ENCODE measurements at places on chromosomes 7 and 10.

- DNase-seq = peak; percentile 78
Observed at GRCh38 chr7:134932707-134933370, 53.5 kb upstream of the AGBL3 start.

GRCh38 chr10:77282163-77282562 is 355.4 kb downstream of the KCNMA1 start:
- no peak for DNase-seq

- no peak for DNase-seq
Observed at GRCh38 chr7:92292981-92293380, 47.2 kb downstream of the ANKIB1 start.

DNA sequence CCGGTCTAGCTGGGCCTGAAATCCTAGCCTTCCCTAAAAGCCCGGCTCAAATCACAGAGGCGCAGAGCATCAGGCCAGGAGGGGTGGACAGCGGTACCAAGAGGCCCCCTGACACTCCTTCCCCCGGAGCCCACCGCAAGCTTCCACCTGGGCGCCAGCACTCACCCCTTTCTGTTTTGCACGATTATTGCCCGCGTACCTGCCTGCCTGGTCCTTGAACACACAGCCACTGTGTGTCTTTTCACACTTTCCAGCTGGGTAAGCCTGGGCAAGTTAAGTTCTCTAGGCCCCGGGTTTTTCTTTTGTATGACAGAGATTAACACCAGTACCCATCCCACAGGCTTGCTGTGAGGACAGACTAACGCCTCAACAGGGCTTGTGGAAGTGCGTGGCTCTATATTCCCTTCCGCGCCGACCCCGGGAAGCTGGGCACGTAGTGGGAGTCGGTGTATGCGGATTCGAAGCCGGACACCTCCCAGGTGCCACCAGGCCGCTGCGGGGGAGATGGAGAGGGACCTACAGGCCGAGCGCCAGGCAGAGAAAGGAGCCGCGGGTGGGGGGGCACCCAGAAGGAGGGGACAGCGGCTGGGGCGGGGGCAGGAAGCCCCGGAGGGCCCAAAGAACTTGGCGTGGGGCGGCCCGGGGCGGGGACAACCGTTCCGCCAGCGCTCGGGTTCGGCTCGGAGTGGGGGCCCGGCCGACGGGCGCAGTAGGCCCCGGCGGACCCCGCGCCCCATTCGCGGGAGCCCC is 792 bp downstream of the ZNF746 start:
- peak; percentile 12 for DNase-seq

GRCh38 chr7:40551685-40552576 is 417.1 kb downstream of the SUGCT start:
- DNase-seq = peak; percentile 77

- no peak for DNase-seq
Observed at GRCh38 chr7:47333959-47334358, 248.0 kb downstream of the TNS3 start.

DNA sequence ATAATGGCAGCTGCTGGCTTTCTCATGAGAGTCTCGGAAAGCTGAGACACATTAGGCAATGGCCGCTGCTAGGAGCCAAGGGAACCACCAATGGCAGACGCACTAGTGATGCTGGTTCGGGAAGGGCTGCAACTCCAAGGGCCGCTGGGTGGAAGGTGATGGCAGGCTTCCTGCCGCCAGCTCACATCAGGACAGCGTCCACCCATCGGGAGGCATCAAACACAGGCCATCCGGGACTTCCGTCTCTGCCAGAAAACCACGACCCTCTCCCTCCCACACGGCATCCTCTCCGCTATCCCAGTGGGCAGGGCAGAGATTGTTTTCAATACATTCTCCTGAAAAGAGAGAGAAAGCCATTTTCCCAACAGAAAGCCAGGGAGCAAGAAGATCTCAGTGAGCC is 27.5 kb upstream of the EGFR start:
- DNase-seq = no peak

GRCh38 chr7:99402854-99403253 is 5.5 kb downstream of the PDAP1 start:
- no peak for DNase-seq

- DNase-seq = no peak
Observed at GRCh38 chr7:148116829-148117403, 473.6 kb upstream of the C7orf33 start.

GRCh38 chr7:29142021-29142727 is 4.2 kb downstream of the CPVL start:
- no peak for DNase-seq

DNA sequence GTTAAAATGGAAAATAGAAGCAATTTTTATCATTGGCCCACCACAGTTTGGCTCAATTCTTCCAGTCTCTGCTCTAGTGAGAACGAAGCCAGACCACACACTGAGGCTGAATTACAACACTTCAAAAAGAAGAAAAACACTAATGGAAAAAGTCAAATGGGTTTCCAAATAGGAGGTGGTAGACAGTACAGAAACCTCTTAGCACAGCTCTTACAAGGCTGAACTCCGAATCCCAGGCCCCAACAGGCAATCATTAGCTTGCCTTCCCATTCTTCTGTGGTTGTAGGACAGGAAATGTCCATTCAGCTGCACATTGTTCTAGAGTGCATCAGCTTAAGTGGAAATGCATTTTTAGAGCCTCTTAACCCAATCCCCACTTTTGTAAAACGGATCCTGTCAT is 115.1 kb upstream of the MEOX2 start:
- DNase-seq = peak; percentile 72

GRCh38 chr10:34769899-34770298 is 45.2 kb downstream of the PARD3 start:
- no peak for DNase-seq

- peak; percentile 36 for DNase-seq
Observed at GRCh38 chr10:22010973-22011408, 7.5 kb upstream of the DNAJC1 start.

DNA sequence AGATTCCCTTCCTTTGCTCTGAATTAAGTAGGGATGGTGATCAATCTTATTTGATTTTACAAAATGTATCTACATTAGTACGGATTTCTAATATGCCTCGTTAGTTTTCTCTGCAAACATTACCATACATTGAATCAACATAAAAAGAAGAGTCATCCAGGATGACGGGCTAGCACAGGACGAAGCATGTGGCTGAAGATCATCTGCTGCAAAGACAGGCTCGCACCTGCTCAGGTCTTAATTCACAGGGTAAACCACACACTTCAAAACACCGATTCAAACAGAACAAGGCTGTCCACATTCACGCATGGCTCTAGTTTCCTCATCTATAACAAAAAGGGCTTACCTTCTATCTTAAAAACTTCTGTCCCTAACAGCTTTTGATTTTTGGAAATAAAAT is 323.0 kb downstream of the PARD3 start:
- no peak for DNase-seq

- no peak for DNase-seq
Observed at GRCh38 chr7:28181416-28181815, 821 bp upstream of the JAZF1 start.

All from fibroblast of mammary gland (primary cell).